ENCODE measurements at places on chromosomes 7 and 10. TPM values are rescaled to one million over a fixed set of nuclear protein-coding genes. Genes with fewer than 3 reads are reported as not detected.

DNA sequence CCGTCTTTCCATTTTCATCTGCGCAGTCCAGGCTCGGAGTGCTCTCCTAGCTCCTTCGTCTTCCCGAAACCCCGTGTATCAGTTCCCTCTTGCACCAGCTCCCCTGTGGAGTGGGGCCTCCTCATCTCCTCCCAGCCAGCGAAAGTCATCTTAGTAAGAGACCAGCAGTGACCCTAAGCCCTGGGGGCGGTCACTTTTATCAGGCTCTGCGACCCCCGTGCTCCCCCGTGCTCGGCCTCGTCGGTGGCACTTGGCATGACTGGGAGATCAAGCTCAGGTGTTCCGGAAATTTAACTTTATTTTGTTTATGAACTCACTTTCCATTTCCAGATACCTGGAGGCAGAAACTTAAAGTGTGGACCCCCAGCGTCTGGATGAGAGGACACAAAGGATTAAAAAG lies 574 bp upstream of the ECHDC3 start:
- no peak for DNase-seq

DNA sequence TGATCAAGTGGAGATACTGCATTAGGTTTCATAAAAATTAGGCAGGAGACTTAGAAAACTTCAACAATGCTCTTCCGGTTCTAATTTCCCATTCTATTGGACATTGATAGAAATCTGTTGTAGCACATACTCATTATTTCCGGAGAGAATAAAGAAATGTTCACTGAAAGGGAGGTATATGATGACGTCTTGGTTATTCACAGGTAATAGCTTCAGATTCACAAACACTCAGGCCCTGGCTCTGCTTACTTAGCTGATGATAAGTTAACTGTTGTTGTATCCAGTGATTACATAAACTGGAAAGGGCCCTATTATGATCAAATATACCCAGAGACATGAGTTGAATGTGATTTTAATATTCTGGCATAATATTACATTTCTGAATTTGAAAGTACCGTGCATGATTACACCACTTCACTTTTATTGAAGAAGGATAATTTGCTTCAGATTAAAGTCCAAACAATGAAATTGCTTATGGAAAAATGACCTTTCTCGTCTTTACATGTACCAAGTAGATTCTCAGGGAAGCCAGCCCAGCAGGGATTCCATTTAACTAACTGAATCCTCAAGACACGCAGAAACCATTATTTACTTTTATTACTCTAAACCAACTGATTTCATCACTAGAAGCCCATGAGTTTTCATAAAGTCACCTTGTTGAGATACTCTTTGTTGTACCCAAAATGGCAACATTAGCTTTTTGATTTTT lies 288.0 kb upstream of the PITRM1 start:
- no peak for DNase-seq

PRPS1L1 gene
- polyA plus RNA-seq, result 0.11 TPM

SLC25A13 gene
- polyA plus RNA-seq, result 47.7 TPM

DNA sequence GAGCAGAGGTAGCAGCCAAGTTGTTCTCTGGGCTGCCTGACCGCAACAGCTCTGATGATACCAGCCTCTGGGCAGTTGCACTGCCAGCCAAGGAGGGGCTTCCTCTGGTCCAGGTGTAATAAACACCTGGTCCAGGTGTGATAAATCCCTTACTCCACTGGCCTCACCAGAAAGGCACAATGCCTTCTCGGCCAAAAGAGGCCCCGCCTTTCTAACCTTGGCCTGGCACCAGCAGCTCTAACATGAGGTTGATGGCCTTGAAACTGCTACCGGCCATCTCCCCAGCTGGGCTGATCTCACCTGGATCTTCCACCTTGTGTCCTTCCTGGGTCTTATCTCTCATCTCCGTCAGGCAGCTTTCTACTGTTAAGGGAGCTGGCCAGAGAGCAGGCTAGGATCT lies 45.5 kb upstream of the PDZD8 start:
- no peak for DNase-seq
